ENCODE measurements at places on chromosomes 3 and 15.
A peak's percentile ranks its signal among the peaks of the same experiment; 100 is the strongest.

- no peak for DNase-seq
Observed at GRCh38 chr15:51218299-51218938, 120.0 kb downstream of the CYP19A1 start.

GRCh38 chr3:197444793-197445379, 110.9 kb downstream of the BDH1 start:
- DNase-seq: peak; percentile 19

GRCh38 chr3:46276497-46277099, 34.3 kb downstream of the CCR3 start:
- DNase-seq: peak; percentile 76

DNA sequence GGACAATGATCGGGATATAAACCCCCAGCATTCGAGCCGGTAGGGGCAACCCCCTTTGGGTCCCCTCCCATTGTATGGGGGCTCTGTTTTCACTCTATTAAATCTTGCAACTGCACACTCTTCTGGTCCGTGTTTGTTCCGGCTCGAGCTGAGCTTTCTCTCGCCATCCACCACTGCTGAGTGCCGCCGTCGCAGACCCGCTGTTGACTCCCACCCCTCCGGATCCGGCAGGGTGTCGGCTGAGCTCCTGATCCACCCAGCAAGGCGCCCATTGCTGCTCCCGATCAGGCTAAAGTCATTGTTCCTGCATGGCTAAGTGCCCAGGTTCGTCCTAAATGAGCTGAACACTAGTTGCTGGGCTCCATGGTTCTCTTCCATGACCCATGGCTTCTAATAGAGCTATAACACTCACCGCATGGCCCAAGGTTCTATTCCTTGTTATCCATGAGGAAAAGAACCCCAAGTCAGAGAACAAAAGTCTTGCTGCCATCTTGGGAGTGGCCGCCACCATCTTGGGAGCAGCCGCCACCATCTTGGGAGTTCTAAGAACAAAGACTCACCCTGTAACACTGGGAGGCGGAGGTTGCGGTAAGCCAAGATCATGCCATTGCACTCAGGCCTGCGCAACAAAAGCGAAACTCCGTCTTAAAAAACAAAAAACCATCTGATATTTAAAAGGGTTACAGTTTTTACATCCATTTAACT, 11.2 kb upstream of the EHHADH start:
- no peak for DNase-seq

DNA sequence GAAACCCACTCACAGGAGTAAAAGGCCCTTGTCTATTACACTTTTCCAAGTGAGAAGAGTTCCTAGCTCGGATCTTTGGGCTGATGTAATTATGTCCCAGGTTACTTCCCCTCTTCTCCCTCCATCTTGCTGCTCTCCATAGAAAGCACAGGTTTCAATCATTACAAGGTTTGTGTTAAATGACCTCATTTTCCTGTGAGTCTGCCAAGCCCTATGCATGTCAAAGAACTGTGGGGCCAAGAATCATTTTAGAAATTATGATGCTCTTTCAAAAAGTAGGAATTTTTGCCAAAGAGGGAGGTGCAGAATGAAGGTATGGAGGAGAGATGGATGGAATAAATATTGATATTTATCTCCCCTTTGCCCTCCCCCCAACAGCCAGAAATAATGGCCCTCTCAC, 129.3 kb upstream of the TPM1 start:
- no peak for DNase-seq

DNA sequence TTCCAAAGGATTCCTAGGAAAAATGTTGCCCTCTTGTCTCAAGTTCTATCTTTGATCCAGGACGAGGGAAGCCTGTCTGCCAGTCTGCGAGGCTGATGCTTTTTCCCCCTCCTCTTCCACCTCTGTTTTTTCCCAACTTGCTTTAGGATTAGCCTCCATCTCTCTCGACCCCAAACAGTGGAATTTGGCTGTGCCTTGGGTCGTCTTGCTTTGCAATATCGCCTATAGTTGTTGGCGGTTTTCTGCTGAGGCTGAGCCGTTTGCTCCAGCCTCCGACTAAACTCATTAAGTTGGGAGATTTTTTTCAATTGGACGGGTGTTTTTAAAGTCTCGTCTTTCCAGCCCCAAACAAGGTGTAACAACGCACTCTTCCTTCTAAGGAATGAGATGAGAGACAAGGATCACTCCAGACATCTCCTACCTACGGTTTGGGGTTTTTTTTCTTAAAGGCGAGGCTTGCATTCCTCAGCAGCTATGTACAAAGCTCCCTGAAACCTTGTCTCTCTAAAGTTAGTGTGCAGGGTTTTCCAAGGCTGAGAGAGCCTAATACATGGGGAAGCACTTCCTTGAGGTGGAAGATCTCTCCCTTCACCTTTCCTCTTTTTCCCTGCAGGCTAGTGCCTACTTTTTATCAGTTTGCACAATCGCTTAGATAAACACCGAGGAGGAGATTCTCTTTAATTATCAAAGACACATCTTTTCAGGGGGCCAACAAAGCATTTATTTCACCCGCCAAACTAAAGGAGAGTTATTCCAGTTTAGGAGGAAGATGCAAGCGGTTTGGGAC, 4.8 kb upstream of the NR2F2 start:
- no peak for DNase-seq

GRCh38 chr3:112605285-112605684, 35.7 kb downstream of the CCDC80 start:
- DNase-seq: no peak

DNA sequence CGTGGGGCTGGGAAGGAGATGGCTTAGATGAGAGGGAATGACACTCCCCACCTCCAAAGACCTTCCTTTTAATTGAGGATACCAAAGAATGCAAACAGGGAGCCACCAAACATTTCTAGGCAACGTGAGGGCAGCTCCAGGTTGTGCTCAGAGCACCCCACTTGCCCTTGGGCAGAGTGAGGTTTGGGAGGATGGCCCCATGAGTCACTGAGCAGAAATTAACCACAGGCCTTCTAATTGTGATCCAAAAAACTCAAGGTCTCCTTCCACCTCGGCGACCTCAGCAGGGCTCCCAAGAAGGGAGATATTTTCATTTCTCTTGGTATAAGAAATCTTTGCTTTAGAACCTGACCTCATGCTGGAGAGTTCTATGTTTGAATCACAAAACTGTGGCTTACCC, 305.0 kb upstream of the TPM1 start:
- no peak for DNase-seq

Measured in islet precursor cell (in vitro differentiated cells).